WERI-Rb-1 (cell line): ENCODE measurements at places on chromosomes 7 and 10.

GRCh38 chr7:106372595-106373318, 88.0 kb upstream of the NAMPT start:
- DNase-seq = no peak

DNA sequence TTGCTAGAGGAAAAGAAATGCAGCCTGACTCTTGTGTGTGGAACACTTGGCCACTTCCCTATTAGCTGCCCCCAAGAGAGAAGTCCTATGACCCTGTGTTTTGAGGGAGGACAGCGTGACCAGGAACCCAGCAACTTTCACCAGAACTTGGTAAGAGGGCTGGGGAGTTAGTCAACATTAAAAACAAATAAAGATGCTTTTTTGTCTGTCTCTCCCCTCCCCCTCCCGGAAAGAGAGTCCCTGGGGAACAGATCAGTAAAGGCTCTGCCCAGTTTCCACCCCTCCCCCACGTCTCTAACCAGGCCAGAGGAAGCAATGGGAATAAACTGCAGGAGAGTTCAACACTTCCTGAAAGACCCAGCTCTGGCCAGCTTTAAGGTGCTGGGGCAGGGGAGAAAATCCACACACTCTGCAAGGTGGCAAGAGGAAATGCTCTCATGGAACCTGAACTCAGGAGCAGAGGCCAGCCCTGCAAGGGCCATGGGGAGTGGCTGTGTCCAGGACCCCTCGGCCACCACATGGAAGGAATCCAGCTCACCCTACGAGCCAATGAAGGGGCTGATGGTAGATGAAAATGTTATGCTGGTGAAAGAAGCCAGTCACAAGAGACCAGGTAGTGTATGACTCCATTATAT, 21.5 kb downstream of the SH3PXD2A start:
- DNase-seq = no peak

DNA sequence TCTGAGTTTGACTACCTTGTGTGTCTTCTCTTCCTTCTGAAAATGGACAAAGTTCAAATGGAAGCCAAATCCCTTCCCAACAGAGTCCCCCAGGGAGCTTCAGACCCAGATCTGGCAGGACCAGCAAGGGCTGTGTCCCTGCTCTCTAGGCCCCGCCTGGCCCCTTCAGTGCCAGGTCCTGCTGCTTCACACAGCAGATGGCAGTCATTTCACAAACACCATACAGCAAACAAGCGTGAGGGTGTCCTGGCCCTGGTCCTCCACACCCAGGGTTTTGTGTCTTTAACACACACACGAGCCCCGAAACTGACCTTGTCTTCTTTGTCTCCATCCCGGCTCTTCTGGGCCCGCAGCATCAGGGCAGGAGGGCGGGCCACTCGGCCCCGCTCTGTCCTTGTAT, 145.0 kb downstream of the TCERG1L start:
- DNase-seq = no peak

- DNase-seq = no peak
These were observed 52.5 kb upstream of the USP6NL start for GRCh38 chr10:11663763-11664555.

DNA sequence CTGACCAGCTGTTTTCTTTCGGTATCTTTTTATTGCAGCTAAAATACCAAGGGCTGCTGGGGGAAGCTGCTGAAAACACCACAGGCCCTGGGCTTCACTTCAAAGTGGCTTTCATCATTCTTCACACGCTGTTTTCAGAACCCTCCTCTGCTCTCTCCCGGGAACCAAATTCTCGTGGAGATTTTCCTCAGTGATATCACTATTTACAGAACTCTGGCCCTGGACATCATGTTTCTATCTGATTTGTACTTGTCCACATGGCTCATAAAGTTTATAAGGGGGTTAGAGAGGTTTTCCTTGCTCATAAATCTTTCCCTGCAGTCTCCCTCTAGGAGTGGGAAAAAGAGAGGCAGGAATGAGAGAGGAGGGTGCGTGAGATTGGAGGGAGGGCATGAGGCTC, 177.4 kb upstream of the NPVF start:
- no peak for DNase-seq
